ENCODE measurements at places on chromosomes 7 and 10.

DNA sequence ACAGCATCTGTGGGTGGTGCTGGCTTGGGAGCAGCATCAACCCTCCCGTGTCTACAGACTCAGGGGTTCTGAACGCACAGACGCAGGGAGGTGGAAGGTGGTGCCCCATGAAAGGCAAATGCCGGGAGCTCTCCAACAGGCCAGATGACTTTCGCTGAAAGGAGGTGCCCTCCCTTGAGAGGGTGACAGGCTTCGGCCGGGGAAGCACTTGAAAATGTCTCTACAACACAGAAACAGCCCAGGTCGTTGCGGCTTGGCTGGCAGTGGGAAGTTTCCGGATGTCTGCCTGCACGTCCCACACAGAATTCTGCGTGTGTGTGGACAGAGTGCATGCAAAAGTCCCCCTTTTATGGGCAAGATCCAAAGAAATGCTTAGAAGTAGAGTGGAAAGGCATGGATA lies 239.6 kb downstream of the SKAP2 start:
- DNase-seq = no peak

GRCh38 chr7:132815130-132815529 lies 238.9 kb upstream of the PLXNA4 start:
- DNase-seq = no peak

GRCh38 chr7:101185258-101185839 lies 5.3 kb upstream of the NAT16 start:
- no peak for DNase-seq

DNA sequence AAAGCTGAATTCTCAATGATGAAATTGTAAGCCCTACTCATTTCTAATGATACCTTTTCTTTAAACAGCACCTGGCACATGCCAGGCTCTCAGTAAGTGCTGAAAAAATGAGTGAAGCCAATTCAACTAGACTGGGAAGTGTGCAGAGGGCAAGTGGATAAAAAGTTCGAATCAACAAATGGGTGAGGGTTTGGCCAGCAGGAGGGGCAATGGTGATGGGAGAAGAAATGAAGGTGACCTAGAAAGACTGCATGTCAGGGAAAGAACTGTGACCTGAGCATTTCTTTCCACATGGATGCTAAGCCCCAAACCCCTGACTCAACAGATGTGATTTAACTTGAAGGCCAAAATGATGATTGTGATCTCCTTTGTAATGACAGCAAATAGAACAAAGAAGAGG lies 54.6 kb downstream of the DKK1 start:
- no peak for DNase-seq

- DNase-seq = no peak
Measured at GRCh38 chr10:3877211-3878000, 92.4 kb upstream of the KLF6 start.

DNA sequence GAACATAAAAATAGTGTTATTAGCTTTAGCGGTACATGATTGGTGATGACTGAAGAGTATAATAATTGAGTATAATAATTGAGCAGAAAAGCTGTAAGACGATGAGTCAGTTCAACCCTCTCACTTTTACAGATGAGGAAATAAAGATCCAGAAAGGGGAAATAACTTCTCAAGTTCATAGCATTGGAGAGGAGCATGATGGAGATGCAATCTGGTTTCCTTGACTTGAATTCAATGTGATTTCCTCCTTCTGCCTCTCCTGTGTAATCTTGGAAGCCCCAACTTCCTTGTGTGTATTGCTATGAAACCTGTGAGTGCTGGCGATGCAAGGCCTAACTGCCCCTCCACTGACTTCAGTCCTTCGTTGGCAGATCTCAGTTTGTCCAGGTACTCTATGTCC lies 265.1 kb downstream of the LRMDA start:
- DNase-seq = no peak

- peak; percentile 2 for DNase-seq
Measured at GRCh38 chr10:89609833-89610346, 35.2 kb downstream of the PANK1 start.

DNA sequence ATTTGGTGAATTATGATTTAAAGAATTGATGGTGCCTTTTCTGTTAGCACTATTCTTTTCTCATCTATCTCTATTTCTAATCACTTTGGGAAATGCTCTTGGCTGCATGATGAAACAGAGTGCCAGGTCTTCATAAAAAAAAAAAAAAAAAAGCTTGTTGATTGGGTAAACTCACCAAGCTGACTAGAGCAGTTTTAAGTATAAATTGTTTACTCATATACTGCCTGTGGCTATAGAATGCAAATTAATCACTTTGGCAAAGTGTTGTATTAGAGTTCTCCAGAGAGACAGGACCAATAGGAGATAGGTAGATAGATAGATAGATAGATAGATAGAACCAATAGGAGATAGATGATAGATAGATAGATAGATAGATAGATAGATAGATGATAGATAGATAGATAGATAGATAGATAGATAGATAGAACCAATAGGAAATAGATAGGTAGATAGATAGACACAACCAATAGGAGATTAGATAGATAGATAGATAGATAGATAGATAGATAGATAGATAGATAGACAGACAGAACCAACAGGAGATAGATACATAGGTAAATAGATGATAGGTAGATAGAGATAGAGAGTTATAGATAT lies 20.1 kb upstream of the TBXAS1 start:
- DNase-seq = no peak

- no peak for DNase-seq
Measured at GRCh38 chr7:33743594-33743993, 161.7 kb upstream of the BMPER start.

DNA sequence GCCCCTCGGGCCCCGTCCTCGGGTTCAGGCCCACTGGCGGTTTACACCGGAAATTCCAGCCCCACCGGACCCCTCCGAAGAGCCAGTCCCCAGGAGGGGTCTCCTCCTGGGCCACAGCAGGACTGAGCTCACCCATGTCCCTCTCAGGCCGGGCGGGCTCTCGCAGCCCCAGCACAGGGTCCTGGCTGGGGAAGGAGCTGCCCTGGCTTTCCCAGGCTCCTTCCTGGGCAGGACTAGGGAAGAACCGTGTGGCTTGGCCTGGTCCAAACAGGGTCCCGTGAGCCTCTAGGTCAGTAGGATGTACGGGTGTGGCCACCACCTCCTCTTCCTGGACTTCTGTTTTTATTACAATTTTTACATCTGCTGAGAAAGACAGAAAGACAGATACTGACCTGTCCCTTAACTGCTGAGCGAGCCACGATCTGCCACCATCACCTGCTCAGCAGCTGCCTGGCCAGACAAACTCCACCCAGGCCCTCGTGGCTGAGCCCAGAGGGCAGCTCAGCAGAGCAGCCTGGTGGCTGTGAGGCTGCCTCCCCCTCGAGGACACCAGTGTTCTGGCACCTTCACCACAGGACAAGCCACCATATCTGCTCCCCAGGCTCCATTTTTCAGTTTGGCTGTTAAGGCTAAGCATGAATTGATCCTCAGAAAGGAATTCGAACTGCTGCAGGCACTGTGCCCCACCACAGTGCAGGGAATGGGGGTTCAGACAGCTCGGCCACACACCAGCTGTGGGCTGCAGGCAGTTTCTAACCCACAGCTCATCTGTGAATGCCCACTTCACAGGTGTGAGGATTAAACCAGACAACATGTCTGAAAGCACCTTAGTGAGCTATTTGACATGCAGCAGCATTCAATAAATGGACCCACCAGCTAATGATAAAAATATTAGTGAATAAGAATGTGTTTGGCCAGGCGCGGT lies 14.5 kb upstream of the ZNF777 start:
- no peak for DNase-seq

- no peak for DNase-seq
Measured at GRCh38 chr10:103241262-103242011, 4.2 kb upstream of the RPEL1 start.

- DNase-seq = no peak
Measured at GRCh38 chr7:47039089-47039648, 542.7 kb downstream of the TNS3 start.
